ENCODE measurements at places on chromosomes 2 and 18. TPM values are rescaled to one million over a fixed set of nuclear protein-coding genes. Genes with fewer than 3 reads are reported as not detected.

ITPRID2 gene
- 32.5 TPM for total RNA-seq

HOXD13 gene
- total RNA-seq = not detected

CKAP2L gene
- total RNA-seq = 3.2 TPM

UGT1A3 gene
- total RNA-seq = not detected

PRLH gene
- not detected for total RNA-seq

IL1B gene
- total RNA-seq = 0.49 TPM

CNGA3 gene
- 2.5 TPM for total RNA-seq

ADD2 gene
- 385 TPM for total RNA-seq

KIF1A gene
- total RNA-seq = 181 TPM

STARD6 gene
- total RNA-seq = not detected

RBKS gene
- 1.7 TPM for total RNA-seq

OSR1 gene
- total RNA-seq = 1.7 TPM

SPP2 gene
- total RNA-seq = not detected

PUM2 gene
- total RNA-seq = 143 TPM

RAB27B gene
- total RNA-seq = 22.9 TPM

B3GNT7 gene
- 0.98 TPM for total RNA-seq

ANKAR gene
- 29.5 TPM for total RNA-seq

BCS1L gene
- total RNA-seq = 23.6 TPM

C2orf15 gene
- total RNA-seq = 2.5 TPM

MC4R gene
- 1.2 TPM for total RNA-seq

ATP5F1A gene
- total RNA-seq = 573 TPM

SERPINB13 gene
- total RNA-seq = under 0.01 TPM
